Spinal cord (tissue), 10 donors: ENCODE measurements at places on chromosomes 12 and 14.

GRCh38 chr12:56999456-56999855 lies 6.9 kb downstream of the ZBTB39 start:
- no peak for DNase-seq

GRCh38 chr12:19236656-19237055 lies 107.1 kb downstream of the PLEKHA5 start:
- DNase-seq, result no peak

DNA sequence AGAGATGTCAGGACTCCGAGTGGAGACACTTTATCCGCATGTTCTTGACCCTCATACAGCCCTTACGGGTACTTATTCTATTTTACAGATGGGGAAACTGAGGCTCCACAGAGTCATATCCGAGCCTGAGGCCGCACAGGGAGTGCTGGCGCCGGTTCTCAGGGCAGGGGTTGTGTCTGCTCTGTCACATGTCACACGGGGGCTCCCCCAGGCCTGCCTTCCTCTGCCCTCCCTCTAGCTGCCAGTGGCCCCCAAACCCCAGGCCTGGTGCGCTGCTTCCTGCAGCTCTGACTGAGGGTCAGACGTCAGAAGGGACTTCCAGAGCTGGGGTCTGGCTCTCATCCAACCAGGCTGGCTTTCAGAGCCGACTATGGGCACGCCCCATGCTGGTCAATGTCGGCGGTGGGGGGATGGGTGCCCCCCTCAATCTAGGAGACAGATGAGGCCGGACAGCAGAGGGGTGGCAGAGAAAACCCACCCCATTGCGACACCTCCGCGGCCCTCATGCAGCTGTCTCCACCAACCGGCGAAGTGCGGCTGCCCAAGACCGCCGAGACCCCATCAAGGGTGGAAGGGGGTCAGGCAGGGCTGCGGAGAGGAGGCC lies 811 bp upstream of the INF2 start:
- DNase-seq, result no peak

GRCh38 chr12:127257366-127257935 lies 1009.5 kb upstream of the TMEM132C start:
- no peak for DNase-seq

GRCh38 chr12:80058586-80058985 lies 40.8 kb upstream of the OTOGL start:
- DNase-seq, result no peak

DNA sequence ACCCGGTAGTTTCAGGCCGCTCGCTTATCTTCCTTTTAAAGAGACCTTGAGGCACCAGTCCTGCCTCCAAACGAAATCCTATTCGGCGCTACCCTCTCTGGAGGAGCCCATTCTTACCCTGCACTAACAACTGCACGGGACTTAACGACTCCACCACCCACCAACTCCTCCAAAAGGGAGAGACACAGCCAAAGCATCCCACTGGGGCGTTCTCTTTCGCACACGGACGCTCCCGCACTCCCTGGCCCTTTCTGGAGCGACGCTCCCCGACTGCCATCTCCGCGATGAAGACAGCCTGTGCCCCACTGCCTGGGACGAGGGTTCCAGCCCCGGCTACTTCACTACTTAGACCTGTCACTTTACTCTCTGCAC lies 650 bp downstream of the GALC start:
- DNase-seq, result peak; percentile 43
